ENCODE measurements at places on chromosomes 5 and 9.

DNA sequence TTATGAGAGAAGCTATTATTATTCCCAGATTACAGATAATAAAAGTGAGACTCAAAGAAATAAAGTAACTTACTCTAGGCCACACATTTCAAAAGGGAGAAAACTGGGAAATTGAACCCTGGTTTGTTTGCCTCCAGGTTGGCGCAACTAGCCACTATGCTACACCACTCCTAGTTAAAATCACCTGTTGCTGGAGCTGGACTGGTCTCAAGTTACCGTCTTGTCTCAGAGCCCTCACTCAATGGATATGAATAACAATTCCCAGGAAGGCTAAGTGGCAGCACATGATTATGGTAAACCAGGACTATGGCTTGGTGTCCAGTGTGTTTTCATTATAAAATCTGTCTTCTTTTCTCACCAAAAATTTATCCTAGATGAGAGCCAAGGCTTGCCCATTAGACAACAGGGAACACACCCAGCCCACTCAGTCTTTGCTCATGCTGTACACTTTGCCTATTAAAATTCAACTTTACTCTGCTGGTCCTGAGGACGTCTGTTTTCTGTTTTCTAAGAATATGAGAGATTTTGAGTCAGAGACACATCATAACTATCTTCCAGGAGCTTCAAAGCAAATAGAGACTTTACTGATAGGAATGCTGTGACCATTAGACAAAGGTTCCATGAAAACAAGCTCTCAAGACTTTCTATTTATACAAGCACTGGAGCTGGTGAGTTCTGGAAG is 58.1 kb downstream of the ADRB2 start:
- DNase-seq: no peak

DNA sequence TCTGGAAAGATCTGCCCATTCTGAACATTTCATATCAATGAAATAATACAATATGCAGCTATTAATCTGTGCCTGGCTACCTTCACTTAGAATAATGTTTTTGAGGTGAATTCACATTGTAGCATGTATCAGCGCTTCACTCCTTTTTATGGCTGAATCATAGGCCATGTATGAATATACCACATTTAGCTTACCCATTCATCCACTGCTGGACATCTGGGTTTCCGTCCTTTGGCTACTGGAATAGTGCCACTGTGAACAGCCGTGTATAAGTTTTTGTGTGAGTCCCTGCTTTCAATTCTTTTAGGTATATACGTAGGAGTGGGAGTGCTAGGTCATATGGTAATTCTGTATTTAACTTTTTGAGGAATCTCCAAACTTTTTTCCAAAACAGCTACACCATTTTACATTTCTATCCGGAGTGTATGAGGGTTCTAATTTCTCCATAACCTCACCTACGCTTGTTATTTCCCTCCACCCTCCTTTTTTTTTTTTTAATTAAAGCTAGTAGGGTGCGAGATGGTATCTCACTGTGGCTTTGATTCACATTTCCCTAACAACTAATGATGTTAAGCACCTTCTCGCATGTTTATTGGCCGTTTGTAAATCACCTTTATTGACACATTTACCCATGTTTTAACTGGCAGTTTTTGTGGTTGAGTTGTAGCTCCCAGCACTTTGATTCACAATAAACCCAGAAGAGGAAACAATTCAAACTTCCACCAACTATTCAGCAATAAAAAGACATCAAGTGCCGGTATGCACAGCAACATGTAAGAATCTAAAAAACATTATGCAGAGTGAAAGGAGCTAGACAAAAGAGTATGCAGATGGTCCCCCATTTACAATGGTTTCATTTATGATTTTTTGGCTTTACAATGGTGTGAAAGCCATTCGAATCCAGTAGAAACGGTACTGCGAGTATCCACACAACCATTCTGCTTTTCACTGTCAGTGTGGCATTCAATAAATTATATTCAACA is 8.1 kb downstream of the SEMA4D start:
- no peak for DNase-seq

DNA sequence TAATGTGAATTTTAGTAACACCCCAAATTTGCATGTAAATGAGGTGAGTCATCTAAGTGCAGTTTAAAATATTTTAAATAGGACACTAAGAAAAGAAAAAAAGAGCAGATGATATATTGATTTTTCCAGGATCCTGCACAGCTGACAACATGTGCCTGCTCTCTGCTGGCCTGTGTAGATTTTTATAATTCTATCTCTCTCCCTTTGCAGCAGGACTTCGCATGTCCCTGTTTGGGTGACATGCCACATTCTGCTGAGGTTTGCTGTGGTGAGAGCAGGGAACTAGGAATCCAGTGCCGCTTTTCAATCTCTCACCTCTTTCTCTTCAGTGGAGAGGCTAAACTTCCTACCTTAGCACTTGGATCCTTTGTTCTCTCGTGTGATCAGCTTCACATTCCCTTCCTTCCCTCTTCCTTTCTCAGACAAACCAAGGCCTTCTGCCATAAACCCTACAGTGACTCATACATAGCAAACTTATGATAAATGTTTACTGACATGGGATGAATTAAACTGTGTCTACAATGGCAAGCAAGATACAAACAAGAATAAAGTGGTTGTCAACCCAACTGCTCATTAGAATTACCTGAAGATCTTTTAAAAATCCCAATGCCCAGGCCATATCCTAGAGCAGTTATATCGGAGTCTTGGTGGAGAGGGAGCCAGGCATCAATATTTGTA is 198.8 kb upstream of the EFNA5 start:
- no peak for DNase-seq

DNA sequence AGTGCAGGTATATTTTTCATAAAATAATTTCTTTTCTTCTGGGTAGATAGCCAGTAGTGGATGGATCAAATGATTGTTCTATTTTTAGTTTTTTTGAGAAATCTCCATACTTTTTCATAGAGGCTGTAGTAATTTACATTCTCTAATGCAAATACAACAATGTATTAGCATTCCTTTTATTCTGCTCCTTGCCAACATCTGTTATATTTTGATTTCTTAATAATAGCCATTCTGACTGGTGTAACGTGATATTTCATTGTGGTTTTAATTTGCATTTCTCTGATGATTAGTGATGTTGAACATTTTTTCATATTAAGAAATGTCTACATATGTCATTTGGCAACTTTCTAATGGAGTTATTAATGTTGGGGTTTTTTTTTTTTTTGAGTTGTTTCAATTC is 27.2 kb upstream of the SLC36A2 start:
- no peak for DNase-seq

- no peak for DNase-seq
Observed at GRCh38 chr9:16310278-16311110, 560.0 kb downstream of the BNC2 start.

Measured in stimulated activated CD4-positive, alpha-beta T cell treated with anti-CD3 and anti-CD28 coated beads, Interleukin-12 subunit alpha, Interleukin-12 subunit beta, amount 100 ng/mL, for 24 hours (primary cell).